CD4-positive, CD25-positive, alpha-beta regulatory T cell (primary cell): ENCODE measurements at places on chromosomes 2 and 18. TPM values are rescaled to one million over a fixed set of nuclear protein-coding genes. Genes with fewer than 3 reads are reported as not detected.

- DNase-seq: no peak
Measured at GRCh38 chr2:77028032-77028600, 494.1 kb downstream of the LRRTM4 start.

DNA sequence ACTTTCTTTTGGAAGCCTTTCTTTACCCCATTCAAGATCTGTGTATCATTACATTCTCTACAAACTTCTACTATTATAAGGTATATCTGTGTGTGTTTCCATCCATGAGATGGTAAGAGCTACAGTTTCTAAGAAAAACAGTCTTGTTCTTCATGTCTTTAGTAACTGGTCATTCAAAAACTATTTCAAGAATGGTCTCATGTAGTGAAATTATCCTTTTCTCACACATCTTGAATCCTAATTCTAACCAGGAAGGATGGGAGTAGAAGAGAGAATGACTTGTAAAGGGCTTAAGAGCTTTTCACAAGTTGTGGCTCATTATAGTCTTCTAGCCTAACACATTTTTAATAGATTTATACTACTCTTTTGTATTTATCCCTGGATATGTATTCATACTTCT lies 47.3 kb downstream of the ROCK1 start:
- DNase-seq: no peak

UGT1A6 gene
- total RNA-seq: not detected

- DNase-seq: no peak
Measured at GRCh38 chr2:75133621-75134570, 65.4 kb downstream of the TACR1 start.

AQP12B gene
- total RNA-seq: not detected

MPV17 gene
- 56.7 TPM for total RNA-seq

DNA sequence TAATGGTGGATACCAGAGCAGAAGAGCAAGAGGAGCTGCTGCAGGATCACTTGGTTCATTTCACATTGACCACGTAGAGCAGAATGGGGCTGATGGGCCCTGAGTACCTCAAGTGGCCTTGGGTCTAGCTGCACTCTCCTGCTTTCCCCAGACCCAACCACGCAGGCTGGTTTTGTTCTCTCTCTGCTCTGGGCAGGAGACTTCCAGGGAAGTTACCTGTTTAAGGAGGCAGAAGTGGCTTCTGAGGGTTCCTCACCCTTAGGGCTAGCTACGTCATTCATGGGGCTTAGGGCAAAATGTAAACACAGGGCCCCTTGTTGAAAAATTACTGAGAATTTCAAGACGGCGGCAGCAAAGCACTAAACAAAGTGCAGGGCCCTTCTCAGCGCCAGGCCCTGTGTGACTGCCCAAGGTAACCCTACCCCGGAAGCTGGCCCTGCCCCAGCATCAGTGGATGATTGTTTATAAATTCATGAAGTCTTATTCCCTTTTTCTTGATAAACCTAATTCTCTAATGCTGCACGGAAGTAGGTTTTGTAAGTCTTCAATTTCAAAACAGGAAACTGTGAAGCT lies 75.9 kb downstream of the TMEM182 start:
- DNase-seq: no peak

DNA sequence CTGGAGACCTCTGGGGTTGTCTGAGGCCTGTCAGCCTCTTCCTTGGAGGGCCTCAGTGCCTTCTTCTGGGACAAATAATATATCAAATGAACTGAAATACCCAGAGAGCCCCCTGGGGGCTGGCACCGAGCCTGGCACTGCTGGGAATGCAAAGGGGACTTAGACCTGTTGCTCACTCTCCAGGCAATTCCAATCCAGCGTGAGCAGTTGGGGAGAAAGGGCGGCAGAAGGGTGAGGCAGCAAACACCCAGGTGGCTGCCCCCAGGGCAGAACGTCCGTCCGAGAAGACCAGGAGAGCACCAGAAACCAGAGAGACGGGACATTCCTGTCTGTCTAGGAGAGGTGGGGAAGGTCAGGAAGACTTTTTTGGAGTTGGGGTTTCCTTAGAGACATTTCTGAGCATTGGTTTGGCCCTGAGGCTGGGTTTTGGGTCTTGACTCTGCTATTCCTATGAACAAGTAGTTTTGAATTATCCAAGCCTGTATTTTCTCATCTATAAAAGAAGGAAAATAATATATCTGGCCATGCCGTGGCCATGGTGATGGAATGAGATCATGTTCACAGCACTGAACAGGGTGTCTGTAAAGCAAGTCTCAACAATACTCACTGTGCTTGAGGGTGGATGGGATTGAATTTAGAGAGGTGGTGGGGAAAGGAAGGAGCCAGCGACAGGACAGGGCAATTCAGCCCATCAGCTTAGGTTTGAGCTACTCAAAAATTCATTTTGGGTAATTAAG lies 44.3 kb upstream of the ZBTB7C start:
- DNase-seq: no peak

DNA sequence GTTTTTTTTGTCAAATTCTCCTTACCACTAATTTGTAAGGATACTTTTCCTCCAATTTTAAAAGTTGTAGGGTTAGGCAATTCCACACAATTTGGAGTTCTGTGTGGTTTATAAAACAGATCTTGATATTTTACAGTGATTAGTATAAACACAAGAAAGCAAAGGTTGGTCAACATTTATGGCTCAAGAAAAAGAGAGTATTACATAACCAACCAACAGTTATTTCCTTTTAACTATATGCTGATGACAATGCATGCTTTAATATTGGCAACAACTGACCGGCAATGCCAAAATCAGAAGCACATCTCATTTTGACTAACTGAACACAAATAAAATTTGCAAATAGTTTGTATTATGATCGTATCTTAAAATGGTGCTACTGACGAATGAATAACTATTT lies 137.2 kb downstream of the CDH2 start:
- DNase-seq: no peak
